ENCODE measurements at places on chromosomes 7 and 10.

DNA sequence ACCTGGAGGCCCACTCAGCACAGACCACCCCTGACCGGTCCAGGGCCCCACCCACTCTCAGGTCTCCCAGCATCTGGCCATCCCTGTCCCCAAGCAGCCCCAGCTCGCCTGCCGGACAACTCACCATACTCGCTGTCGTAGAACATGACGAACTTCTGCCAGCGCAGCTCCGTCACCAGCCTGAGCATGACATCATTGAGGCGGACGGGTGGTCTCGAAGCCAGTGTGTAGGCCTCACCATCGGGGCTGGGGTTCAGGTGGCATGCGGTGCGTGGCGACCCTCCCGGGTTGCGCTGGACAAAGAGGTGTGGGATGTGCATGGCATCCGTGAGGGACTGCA lies 160.4 kb downstream of the GRID1 start:
- DNase-seq = no peak

DNA sequence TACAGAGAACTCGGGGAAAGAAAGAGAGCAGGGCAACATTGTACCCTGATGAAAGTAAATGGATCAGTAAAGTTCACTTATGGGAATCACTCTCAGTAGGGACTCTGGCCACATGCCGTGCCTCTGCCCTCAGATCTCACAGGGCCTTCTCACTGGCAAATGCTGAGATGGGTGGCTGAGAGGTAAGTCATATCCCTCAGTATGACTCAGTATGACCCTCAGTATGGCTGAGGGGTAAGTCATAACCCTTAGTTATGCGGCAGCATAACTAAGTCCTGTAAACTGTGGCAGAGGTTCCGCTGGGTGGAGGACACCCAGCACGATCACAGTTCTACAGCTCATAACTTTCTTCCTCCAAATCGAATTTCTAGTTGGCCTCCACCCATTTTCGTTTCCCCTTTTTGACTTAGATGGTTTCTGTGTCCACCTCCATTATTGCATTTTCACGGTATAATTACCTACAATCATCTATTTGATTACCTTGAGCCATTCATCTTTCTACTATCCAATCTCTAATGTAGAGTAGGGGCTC lies 26.5 kb upstream of the WNT16 start:
- DNase-seq = no peak

DNA sequence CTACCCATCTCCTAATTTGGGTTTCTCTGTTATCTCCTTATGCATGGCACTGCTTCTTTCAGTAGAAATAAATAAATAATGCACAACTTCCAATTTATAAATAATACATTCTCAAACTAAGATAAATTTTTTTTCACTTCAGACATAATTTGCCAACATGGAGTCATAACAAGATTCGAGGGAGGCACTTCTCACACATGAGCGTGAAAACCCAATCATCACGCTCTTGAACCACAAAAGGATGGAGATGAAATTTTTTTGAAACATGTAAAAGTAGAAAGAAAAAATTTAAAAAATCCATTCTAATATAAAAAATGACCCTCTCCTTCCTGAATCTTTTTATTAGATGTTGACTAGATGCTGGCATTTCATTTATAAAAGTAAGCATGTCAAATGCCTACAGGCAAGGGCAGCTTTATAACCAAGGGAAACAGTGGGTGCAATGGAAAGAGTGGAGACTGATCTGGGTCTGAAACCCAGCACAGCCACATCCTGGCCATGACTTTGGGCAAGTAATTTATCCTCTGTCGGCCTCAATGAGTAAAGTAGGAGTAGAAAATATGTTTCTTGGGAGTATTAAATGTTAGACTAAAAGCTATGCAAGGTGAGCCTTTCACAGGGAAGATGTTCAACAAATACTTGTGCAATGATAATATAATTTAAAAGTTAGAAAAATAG lies 185.0 kb downstream of the STK31 start:
- DNase-seq = no peak

GRCh38 chr7:21941611-21942141 lies 4.0 kb downstream of the CDCA7L start:
- no peak for DNase-seq

DNA sequence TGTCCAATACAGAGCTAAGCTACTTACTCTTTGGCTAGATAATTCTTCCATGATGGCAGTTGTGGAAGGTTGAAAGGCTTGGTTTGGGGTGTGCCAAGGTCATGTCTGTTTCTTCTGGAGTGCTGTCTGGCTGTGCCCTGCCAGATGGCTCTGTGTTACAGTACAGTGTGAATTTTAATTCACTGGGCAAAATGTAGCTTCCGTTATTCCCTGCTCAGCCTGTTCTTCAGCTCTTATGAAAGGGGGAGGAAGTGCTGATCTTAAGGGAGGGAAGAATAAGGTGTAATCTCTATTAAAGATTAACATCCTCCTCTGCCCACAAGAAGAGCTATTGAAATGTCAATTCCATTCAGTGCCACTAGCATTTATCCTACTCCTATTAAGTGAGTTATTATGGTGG lies 52.2 kb downstream of the SND1 start:
- DNase-seq = peak; percentile 30

GRCh38 chr10:106573106-106573505 lies 591.4 kb downstream of the SORCS1 start:
- DNase-seq = no peak

GRCh38 chr7:158684329-158684728 lies 20.3 kb downstream of the NCAPG2 start:
- no peak for DNase-seq

DNA sequence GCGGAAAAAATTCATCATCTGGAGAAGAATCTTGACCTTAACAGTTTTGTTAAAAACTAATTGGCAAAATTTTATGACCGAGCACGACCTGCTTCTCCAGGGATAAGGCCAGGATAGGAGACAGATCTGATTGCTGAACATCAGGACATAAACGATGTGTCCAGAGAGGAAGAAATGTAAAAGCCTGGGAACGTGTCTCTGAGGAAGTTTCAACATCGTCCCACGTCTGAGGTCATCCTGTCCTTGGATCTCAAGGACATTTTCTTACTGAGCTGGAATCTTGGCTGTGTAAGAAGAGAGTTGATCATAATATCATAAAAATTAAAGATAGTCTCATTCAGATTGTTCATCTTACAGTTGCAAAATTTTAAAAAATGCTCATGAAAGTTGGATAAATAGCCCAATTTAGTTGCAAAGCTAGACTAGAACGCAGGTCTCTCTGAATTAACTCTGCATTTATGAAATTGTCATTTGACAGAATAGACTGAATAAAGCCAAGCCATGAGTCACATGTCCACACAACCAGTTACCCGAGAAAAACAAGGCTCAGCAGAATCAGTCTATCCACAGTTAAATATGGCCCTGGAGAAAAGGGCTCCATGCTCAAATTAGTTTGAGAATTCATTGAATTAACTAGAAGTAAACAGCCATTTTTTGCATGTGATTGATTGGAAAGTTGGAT lies 120.0 kb upstream of the EGFR start:
- no peak for DNase-seq

GRCh38 chr7:23214423-23214822 lies 32.2 kb upstream of the GPNMB start:
- DNase-seq = no peak

DNA sequence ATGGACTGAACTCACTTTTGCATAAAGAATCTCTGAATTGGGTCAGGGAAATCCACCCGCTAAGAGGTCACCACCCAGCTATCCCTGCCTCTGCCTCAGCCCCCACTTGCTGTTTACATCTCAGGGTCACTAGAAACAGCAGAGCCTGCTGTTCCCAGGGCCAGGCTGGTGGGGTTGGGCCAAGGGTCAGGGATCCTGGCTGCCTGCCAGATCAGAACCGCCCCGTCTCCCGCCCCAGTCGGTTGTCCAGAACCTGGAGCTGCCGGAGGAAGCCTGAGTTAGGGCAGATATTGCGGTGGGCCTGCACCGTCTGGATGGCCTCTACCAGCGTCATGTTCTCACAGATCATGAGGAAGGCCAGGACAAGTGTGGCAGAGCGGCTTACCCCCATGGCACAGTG lies 17.0 kb upstream of the SAMD8 start:
- no peak for DNase-seq

- DNase-seq = no peak
Measured at GRCh38 chr7:45646207-45646821, 72.1 kb downstream of the ADCY1 start.

DNA sequence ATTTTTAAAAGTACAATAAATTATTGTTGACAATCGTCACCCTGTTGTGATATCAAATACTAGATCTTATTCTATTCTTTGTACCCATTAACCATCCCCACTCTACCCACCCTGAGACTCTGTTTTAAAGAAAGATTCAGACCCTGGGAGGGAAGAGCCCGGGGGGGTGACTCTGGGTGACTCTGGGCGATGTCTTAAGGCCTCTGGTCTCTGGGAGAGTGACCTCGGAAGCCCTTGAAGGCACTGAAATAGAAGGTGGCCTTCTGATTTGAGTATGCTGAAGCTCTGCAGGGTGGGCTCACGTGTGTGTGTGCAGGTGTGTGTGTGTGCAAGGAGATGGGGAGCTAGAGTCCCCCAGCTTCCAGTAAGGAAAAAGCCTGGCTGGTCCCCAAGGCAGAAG lies 9.7 kb downstream of the ADAP1 start:
- no peak for DNase-seq

GRCh38 chr7:55190511-55191160 lies 171.8 kb downstream of the EGFR start:
- DNase-seq = no peak

DNA sequence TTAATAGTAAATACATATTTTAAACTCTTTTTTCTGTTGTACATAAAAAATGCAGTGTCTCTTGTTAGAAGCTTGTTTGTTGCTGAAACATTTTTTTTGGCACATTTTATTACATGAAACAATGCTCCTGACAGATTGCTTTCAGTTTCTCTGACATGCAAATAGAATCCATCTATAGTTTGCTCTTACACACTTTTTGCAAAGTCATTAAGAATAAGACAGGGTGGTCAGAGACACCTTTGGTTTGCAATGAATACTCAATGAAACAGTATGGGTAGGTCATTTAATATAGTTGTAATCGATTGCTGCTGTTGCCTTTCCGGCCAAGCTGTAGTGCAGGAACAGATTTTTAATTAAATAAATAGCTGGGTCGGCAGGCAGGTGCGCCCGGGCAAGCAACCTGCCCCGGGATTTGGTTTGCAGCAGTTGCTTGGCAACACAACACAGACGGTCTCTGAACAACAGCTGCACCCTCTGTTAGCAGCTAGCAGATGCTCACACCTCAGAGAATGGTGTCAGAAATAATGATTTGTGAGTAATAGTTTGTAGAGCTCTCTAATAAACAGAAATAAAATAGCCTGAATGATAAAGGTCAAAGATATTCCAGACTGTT lies 115.7 kb upstream of the CACNA2D1 start:
- DNase-seq = no peak

DNA sequence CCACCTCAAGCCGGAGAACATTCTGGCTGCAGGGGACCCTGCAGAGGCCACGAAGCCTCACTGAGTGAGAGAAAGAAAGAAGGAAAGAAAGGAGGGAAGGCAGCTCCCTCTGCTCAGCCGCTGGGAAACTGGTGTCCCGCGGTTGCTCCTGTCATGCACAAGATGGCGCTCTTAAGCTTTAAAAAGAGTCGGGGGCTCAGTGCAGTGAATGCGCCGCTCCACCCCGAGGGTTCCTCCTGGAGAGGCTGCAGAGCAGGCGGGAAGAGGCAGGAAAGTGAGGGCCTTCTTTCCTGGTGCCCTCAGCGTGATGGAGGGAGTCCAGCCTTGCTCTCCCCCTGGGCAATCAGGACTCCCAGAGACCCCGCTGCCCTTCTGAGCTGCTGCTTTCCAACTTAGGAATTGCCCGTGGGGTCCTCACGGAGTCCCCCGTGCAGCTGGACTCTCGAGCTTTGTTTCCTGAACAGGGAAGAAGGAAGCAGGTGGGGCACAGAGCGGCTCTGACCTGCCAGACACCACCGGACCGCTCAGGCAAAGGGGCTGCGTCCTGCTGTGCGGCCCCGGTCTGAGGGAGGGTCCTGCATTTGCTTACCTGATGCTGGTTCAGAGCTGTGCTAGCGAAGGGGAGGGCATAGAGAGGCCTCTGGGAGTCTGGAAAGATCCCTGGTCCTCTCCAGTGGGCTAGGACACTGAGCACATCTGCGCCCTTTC lies 141.9 kb upstream of the MKI67 start:
- no peak for DNase-seq

DNA sequence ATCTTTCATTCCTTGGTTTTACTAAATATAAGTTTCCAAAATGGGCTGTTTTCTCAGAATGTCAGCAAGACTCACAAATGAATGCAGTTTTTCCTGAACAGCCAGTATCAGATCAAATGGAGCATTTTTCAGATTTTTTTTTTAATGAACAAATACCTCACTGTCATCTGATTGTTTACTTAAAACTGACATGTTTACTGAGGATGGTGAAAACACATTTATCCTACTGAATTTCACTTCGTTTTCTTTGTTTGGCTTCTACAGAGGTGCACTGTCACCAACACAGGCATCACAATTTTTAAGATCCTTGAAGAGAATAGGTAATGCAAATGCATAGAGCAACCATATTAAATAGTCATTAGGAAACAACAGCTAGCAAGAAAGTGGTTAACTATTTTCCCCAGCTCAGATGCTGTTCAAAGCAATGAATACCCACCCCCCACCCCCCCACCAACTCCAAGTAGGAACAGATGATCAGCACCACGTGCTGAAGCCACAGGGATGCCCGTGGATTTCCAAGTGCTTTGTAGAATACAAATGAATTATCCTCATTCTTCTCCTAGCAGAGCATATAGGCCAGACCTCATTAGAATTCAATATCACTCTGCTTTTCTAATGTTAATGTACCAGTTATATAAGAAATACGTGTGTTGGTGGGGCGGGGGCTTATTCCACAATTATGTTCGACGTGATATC lies 205.9 kb downstream of the SKAP2 start:
- no peak for DNase-seq

- DNase-seq = no peak
Measured at GRCh38 chr10:108629834-108630233, 1293.5 kb downstream of the XPNPEP1 start.

GRCh38 chr10:110852255-110852896 lies 19.4 kb upstream of the PDCD4 start:
- DNase-seq = peak; percentile 97

GRCh38 chr7:88757371-88757770 lies 2.1 kb upstream of the ZNF804B start:
- DNase-seq = no peak

- no peak for DNase-seq
Measured at GRCh38 chr7:127396184-127396583, 3.7 kb upstream of the ZNF800 start.

DNA sequence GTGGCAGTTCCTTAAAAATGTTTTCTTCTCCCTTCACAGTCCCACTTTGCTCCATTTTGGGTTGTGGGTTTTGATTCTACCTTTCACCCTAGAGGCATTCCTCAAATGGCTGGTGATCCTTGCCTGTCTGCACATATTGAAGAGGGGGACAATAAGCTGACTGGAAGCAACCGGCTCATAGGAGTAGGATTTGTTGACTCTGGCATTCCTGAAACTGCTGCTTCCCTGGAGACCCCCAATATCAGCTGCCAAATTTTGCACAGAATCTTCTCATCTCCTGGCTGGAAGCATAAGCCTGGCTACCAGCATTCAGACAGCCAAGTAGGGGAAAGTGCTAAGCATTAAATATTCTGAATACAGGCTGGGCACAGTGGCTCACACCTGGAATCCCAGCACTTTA lies 53.7 kb downstream of the KIF5B start:
- no peak for DNase-seq

Measured in epithelial cell of proximal tubule (primary cell).